ENCODE measurements at places on chromosomes 4 and X.

DNA sequence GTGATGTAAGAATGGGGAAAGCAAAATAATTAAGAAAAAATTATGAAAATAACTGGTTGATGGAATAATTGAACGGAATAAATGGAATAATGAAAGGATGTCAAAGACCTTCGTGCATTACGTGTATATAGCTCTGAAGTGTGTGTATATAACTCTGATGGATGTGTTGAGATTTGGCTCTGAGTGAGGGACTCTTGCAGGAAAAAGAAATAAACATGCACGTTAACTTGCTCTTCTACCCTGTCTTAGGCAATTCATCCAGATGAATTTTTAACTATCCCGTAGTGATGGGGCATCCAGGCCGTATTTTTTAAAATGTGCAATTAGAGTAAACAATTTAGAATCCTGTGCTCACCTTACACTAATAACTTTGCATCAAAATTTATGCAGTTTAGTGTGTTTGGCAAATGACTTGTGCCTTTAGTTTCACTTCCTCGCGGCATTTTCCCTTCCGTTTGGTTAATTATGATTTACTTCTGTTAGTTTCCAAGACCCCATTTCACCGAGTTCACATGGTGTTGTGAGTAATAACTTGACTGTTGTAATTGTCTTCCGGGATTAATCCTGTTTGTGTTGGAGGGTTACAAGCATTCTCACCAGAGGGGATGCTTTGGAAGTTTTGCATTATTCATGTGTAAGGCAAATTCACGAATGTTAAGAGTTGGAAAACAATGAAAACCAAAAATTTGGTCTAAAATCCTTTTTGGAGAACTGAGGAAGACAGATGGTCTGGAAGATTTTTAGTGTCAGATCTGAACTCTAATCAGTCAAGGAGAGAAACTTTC lies 256.5 kb upstream of the FAT1 start:
- no peak for DNase-seq

DNA sequence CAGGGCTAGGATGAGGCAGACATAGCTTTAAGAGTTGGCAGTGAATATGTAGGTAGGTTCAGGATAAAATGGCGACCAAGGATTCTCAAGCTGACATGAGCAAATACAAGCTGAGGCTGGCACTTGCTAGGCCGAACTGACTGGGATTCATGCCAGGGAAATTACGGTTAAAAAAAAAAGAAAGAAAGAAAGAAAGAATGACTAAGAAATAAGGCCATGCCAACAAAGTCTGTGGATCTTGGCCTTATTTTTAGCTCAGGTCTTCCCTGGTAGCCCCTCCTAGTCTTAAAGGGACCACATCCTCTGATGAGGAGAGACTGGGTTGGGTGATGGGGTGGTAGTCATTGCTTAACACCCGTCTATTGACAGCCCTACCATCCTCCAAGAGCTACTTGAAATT lies 64.4 kb upstream of the KLHL13 start:
- DNase-seq: no peak

DNA sequence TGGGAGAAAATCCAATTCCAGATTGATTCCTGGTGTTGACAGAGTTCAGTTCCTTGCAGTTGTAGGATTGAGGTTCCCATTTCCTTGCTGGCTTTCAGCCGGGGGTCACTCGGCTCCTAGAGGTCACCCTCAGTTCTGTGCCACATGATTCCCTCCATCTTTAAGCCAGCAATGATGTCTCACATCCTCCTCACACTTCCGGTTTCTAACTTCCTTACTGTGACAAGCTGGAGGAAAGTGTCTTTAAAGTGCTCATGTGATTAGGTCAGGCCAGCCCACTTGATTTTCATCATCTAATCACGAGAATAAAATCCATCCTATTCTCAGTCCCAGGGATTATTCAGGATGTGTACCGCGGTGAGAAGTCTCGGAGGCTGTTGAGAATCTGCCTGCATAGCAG lies 19.4 kb upstream of the SMIM31 start:
- DNase-seq: no peak

GRCh38 chr4:22532896-22533295 lies 17.0 kb upstream of the ADGRA3 start:
- DNase-seq: no peak

GRCh38 chr4:72418458-72418857 lies 150.6 kb downstream of the ADAMTS3 start:
- DNase-seq: peak; percentile 66

GRCh38 chr4:57018980-57019379 lies 40.3 kb downstream of the POLR2B start:
- no peak for DNase-seq

GRCh38 chr4:164779080-164779479 lies 25.1 kb downstream of the SMIM31 start:
- DNase-seq: no peak

DNA sequence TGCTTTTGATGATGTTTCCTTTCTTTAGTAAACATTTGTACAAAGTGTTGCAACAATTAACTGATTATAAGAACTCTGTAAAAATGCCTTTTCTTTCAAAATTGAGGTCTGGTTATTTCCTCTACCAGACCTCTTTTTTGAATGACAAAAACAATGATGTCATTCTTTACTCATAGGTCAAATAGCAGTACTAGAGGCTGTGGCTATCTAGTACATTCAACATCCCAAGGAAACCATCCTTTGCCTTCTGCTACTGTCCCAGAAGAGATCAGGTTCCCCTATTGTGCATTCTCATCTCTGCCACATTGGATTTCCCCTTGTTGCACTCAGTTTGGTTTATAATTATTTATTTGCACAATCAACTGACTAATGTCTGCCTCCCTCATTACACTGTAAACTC lies 19.1 kb upstream of the MAD2L1 start:
- no peak for DNase-seq

DNA sequence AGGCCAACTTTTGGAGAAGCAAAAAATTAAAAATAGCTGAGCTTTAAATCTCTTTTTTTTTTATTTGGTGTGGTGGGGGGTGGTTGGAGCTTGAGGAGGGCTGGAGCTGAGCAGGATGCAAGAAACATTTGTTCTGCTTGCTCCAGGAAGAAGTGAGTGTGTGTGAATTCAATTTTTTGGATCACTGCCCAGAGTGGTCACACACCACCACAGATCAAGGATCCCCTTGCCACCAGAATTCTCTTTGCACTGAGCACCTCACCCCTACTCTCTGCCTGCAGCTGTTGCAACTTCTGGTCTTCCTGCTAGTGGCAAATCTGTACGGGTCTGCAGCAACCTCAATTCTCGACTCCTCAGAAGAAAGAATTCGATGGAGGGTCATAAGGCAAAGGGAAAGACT lies 19.9 kb upstream of the PLP1 start:
- no peak for DNase-seq

Data from COR-L47 (cell line).